Foreskin fibroblast (primary cell): ENCODE measurements at places on chromosomes 3 and 15.
A peak's percentile ranks its signal among the peaks of the same experiment; 100 is the strongest.

- no peak for DNase-seq
Observed at GRCh38 chr3:172317481-172317880, 130.8 kb downstream of the GHSR start.

GRCh38 chr3:67292356-67293121, 294.4 kb downstream of the KBTBD8 start:
- peak; percentile 10 for DNase-seq

DNA sequence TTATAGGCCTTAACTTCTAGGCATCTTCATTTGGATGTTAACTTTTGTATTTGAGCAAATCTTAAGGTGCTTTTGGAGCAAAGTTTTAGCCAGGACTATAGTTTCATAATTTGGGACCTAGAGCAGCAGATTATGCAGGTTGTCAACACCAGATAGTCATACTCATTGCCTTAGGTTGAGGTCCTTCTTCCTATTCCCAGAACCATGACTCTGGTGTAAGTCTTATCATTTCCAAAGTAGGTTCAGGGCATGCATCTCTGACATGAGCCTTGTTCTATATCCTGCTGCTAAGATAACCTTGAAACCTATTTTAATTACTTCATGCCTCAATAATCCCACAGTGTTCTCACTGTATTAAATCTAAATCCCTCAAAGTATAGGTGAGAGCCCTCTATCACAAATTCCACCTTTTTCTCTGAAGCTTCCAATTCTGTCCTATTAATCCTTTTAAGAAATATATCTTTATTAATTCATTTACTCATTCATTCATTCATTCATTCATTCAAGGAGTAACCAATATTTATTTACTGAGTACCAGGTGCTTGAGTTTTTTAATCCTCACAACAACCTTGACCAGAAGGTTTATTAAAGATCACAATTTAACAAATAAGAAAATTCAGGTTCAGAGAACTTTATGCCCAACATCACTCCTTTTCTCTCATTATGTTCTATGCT, 2.7 kb upstream of the FNDC3B start:
- DNase-seq = no peak

- DNase-seq = peak; percentile 67
Observed at GRCh38 chr3:142595581-142595950, 627 bp upstream of the PLS1 start.

DNA sequence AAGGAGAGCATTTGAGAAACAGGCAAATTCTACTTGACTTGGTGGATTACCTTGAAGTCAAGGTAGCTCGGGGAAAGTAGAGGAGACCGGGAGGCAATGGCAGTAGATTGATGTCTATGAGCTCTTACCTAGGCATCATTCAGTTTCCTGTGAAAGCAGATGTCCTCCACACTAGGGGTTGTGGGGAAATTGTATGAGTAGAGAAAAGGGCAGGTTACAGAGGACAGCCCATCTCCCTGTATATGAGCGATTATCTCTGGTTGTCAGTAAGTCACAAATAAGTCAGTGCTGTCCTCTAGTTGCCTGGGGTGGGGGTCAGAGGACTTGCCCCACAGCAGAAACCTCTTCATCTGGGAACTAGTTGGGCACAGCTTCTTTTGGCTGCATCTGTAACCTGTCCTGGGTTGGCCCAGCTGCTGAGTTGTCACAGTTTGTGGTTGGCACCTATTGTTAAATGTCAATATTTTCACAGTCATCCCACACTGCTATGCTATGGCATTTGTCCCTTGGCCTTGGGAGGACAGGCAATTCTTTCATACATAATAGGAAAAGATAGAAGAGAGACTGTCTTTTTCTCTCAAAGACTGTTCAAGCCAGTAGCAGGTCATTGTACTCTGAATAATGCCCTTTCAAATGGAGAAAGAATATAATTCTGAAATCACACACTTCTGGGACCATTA, 53.6 kb upstream of the LRRFIP2 start:
- DNase-seq = no peak

GRCh38 chr3:110711851-110712516, 359.6 kb upstream of the NECTIN3 start:
- DNase-seq = no peak

DNA sequence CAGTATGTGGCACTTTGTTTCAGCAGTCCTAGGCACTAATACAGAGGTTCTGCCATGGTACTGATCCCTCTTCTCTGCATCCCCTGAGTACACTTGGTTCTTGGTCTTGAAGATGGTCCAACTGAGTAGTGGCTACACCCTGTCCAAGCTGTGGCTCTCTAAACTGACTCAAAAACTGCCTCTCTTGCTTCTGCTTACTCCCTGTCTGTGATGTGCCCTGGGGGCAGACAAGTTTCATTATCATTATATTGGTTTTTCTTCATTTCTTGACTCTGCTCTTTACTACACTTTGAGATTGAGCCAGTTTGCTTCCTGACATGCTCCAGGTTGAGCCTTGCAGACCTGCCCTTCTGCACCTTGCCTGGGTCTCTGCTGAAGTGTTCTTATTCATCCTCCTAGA, 18.9 kb upstream of the ST3GAL6 start:
- DNase-seq = peak; percentile 21

DNA sequence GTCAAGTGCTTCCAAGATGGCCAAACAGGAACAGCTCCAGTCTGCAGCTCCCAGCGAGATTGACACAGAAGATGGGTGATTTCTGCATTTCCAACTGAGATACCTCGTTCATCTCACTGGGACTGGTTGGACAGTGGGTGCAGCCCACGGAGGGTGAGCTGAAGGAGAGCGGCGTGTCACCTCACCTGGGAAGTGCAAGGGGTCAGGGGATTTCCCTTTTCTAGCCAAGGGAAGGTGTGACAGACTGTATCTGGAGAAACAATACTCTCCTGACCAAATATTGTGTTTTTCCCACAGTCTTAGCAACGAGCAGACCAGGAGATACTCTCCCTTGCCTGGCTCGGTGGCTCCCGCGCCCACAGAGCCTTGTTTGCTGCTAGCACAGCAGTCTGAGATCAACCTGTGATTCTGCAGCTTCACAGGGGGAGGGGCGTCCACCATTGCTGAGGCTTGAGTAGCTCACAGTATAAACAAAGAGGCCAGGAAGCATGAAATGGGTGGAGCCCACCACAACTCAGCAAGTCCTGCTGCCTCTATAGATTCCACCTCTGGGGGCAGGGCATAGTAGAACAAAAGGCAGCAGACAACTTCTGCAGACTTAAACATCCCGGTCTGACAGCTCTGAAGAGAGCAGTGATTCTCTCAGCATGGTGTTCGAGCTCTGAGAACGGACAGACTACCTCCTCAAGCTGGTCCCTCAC, 293.5 kb upstream of the SUCLG2 start:
- peak; percentile 35 for DNase-seq

- DNase-seq = peak; percentile 34
Observed at GRCh38 chr3:48273594-48274211, 32.8 kb downstream of the ZNF589 start.

DNA sequence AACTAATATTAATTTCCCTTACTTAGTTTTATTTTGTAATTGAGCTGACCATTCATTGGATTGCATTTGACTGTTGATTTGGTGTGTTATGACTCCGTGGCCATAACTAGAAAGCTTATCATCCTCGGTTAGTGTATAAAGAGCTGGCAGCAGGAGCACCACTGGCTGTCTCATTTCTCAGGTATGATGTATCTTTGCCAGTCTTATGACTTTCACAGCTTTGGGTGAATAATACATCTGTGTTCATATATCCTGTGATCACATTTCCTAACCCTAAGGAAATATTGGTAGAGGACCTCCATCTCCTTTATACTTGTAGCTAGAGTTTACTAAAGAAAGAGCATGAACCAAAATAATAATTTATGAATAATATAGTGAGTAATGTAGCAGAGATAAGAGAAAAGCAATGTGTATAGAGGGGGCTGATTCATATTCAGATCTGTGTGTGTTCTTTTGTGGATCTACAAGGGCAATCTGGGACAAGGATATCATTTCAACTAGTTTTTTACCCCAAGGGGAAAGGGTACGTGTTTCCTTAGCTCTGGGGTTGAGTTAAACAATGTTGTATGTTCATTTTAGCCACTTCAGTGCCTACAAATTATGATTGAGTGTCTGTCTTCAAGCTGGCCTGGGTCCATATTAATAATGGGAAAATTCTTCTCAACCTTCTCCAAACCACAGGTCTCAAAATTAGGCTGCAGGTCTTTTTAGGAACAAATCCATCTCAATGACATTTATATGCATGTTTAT, 901.7 kb downstream of the NTRK3 start:
- peak; percentile 64 for DNase-seq

DNA sequence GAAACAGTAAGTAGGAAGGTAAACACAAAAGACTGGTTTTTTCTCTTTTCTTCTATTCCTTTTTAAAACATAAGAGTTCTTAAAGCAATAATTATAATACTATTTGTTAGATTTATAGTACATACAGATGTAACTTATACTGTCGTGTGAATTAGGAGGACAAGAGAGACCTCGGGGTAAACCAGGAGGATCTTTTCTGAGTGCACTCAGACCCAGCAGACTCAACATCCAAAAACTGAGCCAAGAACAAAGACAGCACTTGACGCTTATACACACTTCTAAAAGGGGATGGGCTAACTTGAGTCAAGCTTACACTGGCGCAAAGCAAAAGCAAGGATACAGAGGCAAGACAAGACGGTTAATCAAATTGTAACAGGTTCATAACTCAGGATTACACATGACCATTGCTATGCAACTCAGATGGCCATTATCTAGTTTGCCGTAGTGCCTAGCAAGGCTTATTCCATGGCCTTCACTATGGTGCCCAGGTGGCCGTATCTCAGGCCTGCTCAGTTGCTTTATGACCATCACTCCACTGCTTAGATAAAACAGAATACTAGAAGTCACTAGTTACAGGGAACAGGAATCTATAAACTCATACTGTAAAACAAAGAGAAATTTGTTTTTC, 18.6 kb downstream of the MTHFS start:
- DNase-seq = no peak

DNA sequence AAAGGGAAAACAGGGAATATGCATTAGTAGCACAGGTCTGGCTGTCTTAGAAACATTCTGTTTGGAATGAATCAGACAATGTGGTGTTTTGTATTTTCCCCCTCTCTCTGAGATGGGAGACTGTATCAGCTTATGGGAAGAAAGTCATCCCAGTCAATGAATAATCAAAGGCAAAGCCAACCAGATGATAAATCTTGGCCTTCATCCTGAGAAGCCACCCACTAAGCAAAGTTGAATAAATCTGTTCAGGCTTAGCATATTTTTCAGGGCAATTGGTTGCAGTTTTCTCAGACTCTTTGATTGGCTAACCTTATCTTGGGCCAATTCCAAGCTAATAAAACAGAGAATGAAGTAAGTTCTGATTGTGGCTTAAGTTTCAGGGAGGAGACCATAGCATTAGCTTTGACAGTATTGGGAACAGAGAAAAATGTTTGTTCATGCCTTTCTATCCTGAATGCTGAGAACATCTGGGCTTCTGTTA, 63.6 kb upstream of the ARL8B start:
- peak; percentile 54 for DNase-seq

DNA sequence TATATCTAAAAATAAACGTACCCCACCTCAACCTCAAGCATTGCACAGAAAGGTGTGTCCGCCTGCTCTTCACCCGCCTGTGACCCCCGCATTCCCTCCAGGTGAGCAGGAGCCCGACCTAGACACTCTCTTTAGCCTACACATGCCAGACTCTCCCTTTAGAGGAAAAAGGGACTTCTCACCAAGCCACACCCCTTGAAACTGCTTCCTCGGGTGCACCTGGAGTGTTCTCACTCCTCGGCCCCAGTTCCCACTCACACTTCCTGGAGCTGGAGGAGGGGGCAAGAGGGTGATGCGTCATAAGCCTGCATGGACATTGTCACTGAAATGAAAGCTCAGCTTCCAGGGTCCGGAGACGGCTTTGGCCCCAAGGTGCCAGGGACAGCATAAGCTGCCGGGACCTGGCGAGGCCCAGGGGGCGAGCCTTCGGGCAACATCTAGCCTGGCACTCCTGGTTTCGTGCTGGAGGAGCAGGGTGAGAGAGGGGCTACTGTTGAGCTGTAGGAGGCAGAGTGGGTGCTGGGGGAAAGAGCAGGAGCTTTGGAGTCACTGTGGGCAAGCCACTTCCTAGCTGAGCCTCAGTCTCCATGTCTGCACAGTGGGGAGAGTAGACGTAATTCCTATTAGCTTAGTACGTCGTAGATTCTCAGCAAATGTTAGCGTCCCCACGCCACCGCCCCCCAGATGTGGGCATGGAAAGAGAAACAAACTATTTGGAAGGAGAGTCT, 9.8 kb upstream of the MUC4 start:
- DNase-seq = no peak

GRCh38 chr3:139353920-139354556, 10.2 kb downstream of the MRPS22 start:
- peak; percentile 83 for DNase-seq

DNA sequence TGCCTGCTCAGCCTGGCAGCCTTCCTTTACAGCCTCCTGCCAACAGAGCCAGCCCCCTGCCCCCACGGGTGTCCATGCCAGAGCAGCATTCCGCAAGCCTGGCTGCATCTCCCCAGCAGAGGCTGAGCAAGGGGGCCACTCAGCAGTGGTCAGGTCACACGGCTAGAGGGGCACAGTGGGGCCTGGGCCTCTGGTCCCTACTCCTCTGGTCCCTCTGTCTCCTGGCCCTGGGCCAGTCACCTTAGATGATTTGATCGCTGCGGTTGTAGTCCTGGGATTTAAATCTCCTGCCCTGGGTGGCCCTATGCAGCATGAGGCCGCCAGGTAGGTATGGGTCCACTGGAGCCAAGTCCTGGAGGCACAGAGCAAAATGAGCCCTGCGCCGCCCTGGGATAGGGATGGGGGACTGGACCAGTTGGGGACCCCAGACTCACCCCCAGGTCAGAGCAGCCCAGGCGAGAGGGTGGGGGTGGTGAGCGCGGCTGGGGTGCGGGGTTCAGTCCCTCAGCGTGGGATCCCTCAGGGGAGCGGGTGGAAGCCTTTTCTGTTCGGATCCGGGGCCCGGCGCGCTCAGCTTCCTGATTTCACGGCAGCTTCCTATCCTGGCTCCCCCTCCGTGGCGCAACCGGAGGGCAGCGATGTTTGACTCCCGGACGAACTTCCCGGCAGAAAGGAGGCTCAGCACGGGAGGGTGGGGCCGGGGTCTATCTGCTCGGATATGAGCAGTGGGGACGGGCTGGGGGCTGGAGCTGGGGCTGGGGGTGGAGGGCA, at the start of gene ZBTB47:
Gene ZBTB47, plus strand, starts transcription at position 138 of the 771 bp plus-strand sequence. CDS start 4,659 bp downstream, outside the sequence.
- DNase-seq = no peak

DNA sequence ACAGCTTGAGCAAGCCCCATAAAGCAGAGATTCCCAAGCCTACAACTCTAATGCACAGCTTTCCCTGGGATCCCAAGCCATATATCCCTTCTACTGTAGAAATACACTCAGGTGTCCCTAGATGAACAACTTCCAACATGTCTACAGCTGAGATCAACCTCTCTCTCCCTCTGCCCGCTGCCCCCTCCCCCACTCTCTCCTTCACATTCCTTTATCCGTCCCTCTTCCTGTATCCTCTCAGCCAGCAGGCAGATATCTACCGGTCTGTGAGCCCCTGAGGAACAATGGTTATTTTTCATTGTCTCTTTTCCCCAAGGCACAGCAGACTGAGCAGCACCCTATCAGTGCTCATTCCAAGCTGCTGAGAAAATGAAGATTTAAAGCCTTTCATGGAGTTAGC, 138.6 kb downstream of the SUCLG2 start:
- no peak for DNase-seq

GRCh38 chr3:191627064-191627463, 166.1 kb downstream of the PYDC2 start:
- DNase-seq = no peak
